OCI-LY7 (cell line): ENCODE measurements at places on chromosomes 13 and 19. TPM values are rescaled to one million over a fixed set of nuclear protein-coding genes. Genes with fewer than 3 reads are reported as not detected.

Gene PDE4C
- total RNA-seq: 0.77 and 1.4 TPM in 2 replicates

Gene SYNGR4
- 1.0 and 1.2 TPM in 2 replicates for total RNA-seq

Gene CLEC17A
- total RNA-seq: 22.5 and 27.4 TPM in 2 replicates

Gene FPR3
- total RNA-seq: not detected in 2 replicates

Gene ZNF534
- total RNA-seq: not detected in 2 replicates

Gene IGFL4
- total RNA-seq: not detected in 2 replicates

DNA sequence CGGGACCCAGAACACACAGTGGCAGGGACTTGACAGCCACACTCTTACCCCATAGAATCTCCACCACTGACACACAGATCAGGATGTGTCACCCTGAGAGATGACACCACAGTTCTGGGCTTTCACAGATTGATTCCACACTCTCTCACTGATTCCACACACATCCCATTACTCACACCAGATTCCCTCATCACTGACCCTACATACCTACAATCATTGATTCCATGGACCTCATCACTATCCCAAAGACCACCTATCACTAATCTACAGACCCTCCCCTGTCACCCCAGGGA, 57.6 kb upstream of the ZNF527 start:
- DNase-seq: no peak

- no peak for DNase-seq
Observed at GRCh38 chr19:4647676-4648644, 8.6 kb downstream of the TNFAIP8L1 start.

DNA sequence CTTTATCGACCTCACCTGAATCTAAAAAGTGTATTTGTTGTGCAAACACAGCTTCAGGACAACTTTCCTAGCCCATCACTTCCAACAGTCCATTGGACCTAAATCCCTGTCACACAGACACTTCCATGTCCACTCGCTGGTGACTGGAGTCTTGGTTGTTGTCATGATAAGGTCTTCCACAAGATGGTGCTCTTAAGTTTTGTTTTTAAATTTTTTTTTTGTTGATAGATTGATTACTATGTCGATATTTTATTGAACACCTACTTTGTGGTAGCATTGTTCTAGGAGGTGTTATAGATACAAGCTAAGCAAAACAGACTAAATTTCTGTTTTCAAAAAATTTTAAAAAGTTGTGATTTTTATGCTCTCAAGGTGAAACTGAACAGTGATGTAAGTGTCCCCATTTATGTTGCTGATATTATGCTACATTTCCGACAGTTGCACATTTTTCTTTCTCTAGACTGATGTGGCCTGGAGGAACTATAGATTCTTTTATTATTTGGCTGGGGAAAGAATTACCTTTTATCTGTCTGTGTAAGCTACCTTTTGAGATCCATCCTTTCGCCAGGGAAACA, 8.1 kb upstream of the ERICH6B start:
- peak; percentile 14 for DNase-seq

DNA sequence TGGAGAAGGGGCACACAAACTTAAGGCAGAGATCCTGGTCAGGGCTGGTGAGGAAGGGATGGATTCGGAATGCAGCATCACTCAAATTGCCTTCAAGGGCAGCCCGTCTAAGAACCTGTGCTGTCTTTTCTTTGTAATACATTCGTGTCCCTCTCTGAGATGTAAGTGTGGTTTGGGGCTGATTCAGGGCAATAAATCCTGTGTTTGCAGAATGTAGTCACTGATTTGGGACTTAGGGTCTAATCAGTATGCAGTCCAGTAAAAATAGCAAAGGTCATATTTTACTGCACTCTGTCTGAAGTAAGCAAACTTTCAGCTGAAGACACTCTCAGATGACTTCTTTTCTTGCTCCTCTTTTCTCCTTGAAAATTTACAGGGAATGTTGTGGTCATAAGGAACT, 93.8 kb upstream of the C1QTNF9B start:
- no peak for DNase-seq

DNA sequence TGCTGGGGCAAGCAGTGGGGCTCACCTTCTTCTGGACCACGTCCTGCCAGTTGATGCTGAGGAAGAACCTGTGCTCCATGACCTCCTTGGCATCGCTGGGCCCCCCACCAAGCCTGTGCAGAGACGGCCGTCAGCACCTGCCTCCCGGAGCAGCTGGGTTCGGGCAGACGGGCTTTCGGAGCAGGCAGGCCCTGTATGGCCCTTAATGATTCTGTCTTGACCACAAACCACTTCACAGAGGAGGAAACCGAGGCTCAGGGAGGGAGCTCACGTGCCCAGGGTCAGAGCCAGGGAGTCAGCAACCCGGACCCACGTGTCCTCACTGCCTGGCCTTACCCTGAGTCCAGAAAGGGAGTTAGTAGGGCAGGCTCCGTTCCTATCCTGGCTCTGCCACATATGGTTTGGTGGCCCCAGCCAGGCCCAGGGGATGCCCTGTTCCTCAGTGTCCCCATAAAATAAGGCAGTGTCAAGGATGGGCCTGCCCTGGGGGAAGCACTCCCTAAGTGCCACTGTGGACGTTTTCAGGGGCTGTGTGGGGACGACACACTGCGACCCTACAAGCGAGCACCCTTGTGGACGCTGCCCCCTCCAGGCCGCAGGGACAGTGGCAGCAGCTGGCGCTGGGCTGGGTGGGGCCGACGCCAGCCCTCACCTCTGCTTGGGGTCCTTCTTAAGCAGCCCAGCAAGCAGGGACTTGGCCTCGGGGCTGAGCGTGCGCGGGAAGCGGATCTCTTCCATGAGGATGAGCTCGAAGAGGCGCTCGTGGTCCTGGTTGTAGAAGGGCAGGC, 8.9 kb upstream of the CCNP start:
- DNase-seq: no peak

- no peak for DNase-seq
Observed at GRCh38 chr19:31354799-31355664, 5.8 kb upstream of the TSHZ3 start.

DNA sequence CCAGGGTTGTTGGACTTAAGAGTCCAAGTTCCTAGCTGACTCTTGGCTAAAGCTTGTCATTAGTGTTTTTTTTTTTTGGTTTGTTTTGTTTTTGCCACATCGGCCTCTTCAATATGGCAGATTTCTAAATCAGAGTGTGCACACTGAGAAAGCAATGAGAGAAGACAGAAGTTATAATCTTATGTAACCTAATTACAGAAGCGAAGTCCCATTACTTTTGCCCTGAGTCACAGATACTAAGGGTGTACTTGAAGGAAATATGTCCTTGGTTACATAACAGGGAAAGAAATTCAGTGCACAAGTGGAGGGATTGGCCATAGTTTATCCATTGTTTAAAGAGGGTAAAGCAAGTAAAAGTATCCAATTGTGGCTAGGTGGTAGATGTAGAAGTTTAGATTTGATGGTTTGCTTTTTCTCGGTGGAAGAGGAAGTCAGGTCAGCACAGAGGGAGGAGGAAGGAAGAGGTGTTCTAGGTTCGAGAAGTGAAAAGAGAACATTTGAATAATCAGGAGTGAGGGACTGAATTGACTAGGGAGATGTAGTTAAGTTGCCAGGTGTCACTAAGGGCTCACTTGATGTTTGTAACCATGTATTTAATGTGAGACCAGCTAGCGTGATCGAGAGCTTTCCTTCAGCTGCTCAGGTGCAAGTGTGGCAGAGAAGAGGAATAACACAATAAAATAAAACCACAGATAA, 12.2 kb downstream of the GTF2F2 start:
- peak; percentile 61 for DNase-seq

GRCh38 chr13:110835721-110836604, 78.9 kb downstream of the ANKRD10 start:
- no peak for DNase-seq

- no peak for DNase-seq
Observed at GRCh38 chr13:78689011-78689410, 30.1 kb upstream of the OBI1 start.

GRCh38 chr19:7159105-7159933, 89.8 kb downstream of the ZNF557 start:
- no peak for DNase-seq

DNA sequence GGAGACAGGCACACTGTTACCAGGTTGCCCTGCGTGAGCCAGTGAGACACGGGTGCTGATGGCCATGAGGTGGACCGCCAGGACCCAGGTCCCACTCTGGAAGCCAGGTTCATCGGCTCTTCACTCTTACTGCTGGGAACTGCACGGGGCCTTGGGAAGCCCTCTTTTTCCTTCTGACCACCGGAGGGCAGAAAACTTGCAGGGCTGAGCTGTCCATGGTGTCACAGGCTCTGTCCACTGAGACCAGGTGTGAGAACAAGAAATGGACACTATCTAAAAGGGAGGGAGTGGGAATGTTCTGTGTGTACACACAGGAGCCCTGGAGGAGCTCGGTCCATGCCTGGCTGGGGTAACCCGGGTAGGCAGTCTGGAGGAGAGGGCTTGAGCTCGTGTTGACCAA, 93.4 kb downstream of the UQCRFS1 start:
- DNase-seq: no peak
